ENCODE measurements at places on chromosomes 5 and 9.

DNA sequence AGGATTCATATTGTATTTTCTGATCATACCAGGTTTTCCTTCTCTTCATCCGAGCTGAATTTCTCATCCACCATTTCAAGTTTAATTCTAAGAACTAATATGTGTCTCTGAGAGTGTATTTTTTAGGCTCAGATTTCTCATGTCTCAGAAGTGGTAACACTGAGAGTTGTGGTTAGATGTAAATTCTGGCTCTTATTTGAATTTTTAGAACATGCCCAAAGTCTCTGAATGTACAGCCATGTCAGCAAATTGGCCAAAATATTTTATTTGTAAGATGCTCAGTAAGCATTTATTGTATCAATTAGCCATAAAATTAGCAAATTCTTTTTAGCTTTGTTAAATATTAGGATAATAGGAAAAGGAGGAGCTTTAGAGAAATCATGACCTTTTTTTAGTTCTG is 16.6 kb downstream of the SV2C start:
- DNase-seq: no peak

GRCh38 chr5:172775326-172776234 is 4.6 kb upstream of the DUSP1 start:
- no peak for DNase-seq

DNA sequence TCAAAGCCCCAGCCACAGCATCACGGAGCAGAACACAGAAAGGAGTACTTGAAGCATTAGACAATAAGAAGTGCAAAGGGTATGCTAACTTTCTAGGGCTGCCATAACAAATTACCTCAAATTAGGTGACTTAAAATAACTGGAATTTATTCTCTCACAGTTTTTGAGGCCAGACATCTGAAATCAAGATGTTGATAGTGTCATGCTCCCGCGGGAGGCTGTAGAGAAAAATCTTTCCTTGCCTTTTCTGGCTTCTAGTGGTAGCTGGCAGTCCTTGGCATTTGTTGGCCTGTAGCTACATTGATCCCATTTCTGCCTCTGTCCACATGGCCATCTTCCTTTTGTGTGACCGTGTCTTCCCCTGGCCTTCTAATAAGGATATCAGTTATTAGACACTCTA is 51.9 kb upstream of the SPDL1 start:
- no peak for DNase-seq

DNA sequence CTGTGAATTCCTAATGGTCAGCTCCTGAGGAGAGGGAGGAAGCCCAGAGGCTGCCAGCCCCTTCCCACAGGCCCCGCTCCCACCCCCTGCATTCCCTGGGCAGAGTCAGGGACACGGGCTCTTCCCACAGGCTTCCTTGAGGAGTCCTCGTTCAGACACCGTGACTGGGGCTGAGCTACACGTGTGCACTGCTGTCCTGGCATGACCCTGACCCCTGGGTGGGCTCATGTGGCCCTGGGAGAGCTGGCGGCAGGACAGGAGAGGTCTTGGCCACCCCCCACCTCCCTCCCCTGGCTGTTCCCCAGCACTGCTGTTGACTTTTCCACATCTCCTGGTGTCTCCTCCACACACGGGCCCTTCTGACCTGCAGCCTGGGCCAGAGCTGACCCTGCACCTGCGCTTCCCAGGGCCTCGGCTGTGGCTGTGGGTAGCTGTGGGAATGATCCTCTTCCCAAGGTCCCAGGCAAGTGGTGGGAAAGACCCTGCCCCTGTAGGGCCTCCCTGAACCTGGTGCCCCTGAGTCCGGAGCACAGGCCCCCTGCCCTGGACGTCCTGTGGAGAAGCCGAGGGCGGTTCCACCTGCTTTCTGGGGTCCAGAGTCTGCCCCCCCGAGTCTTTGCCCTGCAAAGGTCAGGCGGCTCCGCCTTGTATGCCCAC is 56.5 kb upstream of the NKD2 start:
- no peak for DNase-seq

GRCh38 chr5:102701748-102702147 is 53.4 kb upstream of the PAM start:
- no peak for DNase-seq

- DNase-seq: no peak
Measured at GRCh38 chr9:138022121-138022741, 144.6 kb downstream of the CACNA1B start.

- DNase-seq: no peak
Measured at GRCh38 chr9:16143947-16144890, 591.4 kb downstream of the CCDC171 start.

GRCh38 chr5:148179234-148179824 is 11.0 kb downstream of the SPINK14 start:
- peak; percentile 13 for DNase-seq

- no peak for DNase-seq
Measured at GRCh38 chr5:10451137-10451824, 9.6 kb downstream of the ROPN1L start.

DNA sequence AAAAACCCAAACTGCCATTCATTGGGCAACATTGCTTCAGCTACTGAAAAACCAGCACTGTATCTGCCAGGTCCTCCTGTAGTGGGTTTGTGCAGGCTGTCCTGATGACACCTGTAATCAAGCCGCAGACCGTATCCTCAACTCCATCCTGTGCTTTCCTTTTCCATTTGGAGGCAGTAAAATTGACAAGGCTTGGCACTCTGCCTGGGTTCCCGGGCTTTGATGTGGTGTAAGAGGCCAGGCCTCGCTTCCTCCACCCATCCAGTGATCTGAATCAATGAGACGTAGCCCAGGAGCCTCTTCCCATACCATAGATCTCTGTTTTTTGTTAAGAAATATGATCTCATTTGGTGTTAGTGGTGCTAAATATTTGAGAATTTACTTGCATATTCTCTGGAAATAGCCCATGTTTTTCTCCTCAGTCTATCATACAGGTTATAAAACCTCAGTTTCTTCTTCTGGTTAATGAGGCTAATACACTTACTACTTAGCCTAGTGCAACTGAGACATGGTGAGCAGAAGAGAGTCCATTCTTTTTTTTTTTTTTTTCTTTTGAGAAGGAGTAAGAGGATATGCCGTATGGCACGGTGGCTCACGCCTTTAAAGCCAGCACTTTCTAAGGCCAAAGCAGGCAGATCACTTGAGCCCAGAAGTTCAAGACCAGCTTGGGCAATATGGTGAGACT is 34.8 kb downstream of the LSM11 start:
- no peak for DNase-seq

DNA sequence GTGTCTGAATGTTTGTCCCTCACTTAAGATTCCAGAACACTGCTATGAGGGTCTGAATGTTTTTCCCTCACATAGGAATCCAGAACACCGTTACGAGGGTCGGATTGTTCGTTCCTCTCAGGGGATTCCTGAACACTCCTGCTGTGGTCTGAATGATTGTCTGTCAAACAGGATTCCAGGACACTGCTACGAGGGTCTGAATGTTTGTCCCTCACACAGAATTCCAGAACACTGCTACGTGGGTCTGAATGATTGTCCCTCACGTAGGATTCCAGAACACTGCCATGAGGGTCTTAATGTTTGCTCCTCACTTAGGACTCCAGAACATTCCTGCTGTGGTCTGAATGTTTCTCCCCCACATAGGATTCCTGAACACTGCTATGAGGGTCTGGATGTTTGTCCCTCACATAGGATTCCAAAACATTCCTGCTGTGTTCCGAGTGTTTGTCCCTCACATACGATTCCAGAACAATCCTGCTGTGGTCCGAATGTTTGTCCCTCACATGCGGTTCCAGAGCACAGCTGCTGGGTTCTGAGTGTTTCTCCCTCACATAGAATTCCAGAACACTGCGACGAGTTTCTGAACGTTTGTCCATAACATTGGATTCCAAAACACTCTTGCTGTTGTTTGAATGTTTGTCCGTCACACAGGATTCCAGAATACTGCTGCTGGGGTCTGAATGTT is 199.5 kb downstream of the FOXD4L6 start:
- no peak for DNase-seq

DNA sequence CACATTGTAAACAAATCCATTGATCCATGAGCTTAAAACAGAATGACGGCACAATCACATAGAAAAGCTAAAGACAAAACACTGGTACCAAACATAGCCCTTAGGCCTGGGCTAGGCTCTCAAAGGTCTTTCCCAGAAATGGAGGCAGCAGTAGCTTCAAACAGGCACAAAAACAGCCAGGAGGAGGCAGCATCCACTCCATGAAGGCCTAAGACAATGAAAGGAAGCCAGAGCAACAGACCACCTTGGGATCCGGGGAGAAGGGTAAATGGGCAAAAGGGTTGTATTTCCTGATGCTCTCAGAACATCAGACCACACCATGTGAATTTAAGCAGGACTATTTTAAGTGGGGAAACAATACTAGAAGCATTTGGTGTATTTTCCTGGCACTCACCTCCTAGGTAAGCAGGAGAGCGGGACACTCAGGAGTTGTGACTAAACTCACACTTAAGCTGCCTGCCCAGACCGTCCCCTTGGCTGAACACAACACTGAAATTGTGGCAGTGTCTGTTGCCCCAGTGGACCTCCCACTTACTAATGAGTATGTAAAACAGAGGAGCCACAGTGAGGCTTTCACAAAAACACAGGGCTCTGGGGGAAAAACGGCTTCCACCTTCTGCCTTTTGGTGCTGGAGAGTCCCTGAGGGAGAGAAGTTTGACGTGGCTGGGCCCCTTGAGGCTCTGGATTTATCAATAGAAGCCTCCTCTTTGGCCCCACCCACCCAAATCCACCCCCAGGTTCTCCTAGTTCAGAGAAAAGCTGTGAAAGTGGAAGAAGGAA is 11.9 kb downstream of the GNPDA1 start:
- DNase-seq: no peak

DNA sequence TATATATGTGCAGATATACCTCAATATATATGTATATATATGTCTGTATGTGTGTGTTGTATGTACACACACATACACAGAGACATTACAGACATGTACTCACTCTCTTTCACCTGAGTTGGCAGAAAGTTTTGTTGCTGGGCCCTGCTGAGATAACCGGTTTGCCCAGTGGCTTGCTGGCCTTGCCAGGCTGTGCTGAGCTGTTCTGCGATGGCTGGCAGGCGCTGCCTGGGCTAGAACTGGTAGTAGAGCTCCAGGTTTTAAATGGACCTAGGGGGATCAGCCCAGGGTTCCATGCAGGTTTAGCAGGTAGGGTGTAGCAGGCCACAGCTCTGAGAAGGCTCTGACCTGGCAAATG is 394.3 kb downstream of the GADD45G start:
- no peak for DNase-seq

DNA sequence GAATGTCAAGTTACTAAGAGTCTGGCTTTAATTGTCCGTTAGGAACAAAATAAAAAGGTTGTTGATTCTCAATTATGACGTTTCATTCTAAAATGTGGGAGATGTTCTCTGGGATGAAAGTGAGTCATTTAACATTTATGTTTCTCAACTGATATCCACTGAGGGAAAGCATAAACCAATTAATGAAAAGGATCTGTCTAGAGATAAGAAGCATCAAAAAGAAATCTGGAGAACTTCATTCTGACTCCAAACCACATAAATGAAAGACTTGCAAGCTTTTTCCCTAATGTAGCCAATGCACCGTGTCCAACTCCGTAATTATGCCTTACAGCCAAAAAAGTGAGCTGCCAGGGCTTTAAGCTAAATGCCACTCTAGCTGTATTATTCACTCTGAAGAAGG is 654.2 kb downstream of the TLE1 start:
- no peak for DNase-seq

DNA sequence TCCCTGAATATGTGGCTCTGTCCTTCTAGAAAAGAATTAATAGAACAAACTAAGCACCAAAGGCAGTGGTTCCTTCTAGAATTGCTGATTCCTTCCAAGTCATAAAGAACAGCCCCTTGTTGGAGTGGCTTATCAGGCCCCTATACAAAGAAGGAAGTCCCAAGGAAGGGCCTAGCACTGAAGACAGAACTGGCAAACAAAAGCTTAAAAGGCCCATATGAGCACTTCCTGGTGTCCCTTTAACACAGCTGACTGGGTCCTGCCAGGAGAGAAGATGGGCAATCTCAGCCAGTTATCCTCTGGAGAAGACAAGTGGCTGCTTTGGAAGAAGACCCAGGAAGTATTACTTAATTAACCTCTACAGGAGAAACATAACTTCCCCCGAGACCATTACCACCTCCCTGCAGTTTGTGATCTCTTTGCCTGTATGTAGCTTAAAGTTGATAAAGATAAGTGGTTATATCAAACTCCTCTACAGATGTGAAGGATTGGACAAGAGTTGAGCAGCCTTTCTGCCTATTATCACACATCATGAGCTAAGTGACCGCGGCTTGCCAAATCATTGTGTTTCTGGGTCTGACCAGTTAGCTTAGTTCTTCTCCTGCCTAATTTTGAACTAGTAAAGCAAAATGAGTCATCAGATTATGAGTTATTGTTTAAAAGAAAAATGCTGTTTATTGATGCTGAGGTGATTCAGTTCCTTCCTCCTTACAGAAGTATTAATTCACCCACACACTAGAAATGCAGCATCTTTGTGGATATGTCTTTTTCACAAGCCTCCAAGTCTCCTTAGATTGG is 13.3 kb upstream of the STING1 start:
- DNase-seq: no peak

DNA sequence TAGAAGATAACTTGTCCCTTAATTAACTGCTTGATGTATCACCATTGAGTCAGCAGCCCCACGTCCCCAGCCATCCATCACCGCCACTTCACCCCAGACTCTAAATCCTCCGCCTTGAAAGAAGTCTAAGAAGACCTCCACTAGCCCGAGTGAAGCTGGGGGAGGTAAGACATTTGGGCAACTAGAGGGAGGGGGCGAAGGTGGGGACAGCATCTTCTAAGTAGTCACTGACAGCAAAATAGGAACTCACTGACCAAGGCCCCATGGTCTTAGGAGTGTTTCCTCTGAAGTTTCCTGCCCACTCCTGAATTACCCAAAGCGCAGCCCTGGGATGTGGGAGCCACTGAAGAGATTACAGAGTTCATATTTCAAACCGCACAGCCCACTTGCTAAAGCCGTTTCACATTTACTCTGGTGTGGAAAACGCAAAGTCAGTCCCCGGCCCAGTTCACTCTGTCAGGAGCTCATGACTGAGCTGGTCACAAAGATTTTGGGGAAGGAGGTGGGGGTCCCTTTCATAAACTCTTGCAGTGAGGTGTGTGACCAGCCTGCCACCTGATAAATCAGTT is 107.4 kb downstream of the LHFPL2 start:
- no peak for DNase-seq

- no peak for DNase-seq
Measured at GRCh38 chr5:108145351-108145750, 236.5 kb downstream of the FBXL17 start.

- peak; percentile 56 for DNase-seq
Measured at GRCh38 chr9:21443849-21444625, 3.8 kb downstream of the IFNA1 start.
